Activated B cell treated with CpG ODN at 0.5 μM for 24 hours (primary cell): ENCODE measurements at places on chromosomes 2 and 18. TPM values are rescaled to one million over a fixed set of nuclear protein-coding genes. Genes with fewer than 3 reads are reported as not detected.
A peak's percentile ranks its signal among the peaks of the same experiment; 100 is the strongest.

GALR1 gene
- not detected in 2 replicates for total RNA-seq

RAPGEF4 gene
- total RNA-seq: 0.17 TPM in 1 of 2 replicates, not detected in the other

CNRIP1 gene
- total RNA-seq: not detected in 2 replicates

CDH2 gene
- total RNA-seq: not detected in 2 replicates

GAREM1 gene
- total RNA-seq: not detected in 2 replicates

DNA sequence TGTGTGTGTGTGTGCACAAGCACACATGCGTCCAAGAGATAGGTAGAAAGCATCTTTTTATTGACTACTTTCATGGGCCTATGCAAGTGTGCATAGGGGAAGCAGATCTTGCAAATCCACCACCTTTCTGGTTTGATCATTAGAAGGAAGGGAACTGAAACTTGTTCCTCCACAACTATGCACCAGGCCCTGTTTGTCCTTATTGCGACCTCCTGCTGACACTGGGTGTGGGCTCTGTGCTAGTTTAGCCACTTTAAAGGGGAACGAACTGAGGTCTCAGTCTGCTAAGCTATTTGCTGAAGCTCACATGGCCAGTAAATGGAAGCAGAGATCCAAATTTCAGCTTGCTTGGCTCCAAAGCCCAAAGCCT, 32.1 kb upstream of the INSIG2 start:
- peak; percentile 34 for DNase-seq

DNA sequence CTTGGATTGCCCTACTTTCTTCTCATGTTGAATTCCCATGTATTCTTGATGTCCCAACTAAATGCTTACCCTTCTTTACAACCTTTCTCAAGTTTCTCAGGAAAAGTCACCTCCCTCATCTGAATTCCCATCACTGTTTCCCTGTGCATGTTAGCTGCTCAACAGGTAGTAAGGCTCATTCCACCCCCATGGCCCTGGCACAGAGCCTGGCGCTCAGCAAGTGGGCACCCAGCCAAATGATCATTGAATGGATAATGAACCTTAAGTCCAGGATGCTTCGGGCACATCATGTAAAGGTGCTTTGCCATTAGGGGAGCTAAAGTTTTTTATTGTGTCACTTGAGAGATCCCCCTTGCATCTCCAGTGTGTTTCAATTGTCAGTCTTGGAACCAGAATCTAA, 124.0 kb downstream of the PKP4 start:
- DNase-seq: no peak

- DNase-seq: no peak
Measured at GRCh38 chr2:102726128-102727087, 35.4 kb upstream of the TMEM182 start.

GRCh38 chr18:78526275-78526674, 453.3 kb upstream of the SALL3 start:
- no peak for DNase-seq

DNA sequence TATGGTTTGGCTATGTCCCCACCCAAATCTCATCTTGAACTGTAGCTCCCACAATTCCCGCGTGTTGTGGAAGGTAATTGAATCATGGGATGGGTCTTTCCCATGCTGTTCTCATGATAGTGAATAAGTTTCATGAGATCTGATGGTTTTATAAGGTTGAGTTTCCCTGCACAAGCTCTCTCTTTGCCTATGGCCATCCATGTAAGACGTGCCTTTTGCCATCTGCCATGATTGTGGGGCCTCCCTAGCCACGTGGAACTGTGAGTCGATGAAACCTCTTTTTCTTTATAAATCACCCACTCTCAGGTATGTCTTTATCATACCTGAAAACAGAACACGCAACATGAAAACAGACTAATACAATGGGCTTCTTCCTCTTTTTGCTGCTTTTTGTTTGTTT, 11.2 kb upstream of the C1D start:
- DNase-seq: no peak

GRCh38 chr2:146077156-146077555, 1557.2 kb upstream of the ZEB2 start:
- no peak for DNase-seq
